ENCODE measurements at places on chromosomes 4 and X.

GRCh38 chrX:111447298-111447697 lies 35.3 kb upstream of the DCX start:
- no peak for DNase-seq

GRCh38 chr4:56671860-56672259 lies 9.2 kb downstream of the HOPX start:
- DNase-seq: no peak

DNA sequence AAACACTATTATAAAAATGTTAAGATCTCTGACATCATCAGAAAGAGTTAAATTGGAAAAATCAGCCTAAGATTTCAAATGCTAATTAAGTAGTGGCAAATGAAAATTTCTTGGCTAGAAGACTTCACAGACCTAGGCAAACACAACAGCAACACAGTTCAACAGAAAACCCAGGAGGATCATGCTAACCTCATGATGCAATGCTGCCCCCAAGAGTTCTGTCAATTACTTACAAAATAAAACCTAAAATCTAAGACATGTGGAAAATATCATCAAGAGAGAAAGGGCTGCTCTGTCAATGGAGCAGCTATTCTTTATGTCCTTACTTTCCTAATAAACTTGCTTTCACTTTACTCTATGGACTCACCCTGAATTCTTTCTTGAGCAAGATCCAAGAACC lies 21.0 kb downstream of the S100G start:
- DNase-seq: no peak

GRCh38 chr4:127403471-127404084 lies 229.2 kb upstream of the INTU start:
- DNase-seq: no peak

DNA sequence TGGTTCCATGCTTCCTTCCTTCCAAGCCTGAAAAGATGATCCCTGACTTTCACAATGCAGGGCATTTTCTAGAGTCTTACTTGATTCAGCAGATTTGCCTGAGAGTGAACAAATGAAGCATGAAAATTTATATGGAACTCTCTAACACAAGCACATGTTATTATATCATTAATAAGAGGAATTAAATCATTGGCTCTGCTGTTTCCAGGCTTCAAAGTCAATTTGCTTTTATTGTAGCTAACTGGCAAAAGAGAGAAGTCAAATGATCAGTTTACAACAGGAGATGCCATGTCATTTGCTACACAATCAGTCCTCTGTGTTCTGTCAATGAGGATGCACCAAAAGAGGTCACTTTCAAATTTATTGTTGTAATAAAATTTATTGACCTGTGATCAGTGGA lies 101.5 kb upstream of the UGT8 start:
- no peak for DNase-seq

GRCh38 chr4:26058537-26058936 lies 144.5 kb downstream of the SMIM20 start:
- DNase-seq: peak; percentile 90

DNA sequence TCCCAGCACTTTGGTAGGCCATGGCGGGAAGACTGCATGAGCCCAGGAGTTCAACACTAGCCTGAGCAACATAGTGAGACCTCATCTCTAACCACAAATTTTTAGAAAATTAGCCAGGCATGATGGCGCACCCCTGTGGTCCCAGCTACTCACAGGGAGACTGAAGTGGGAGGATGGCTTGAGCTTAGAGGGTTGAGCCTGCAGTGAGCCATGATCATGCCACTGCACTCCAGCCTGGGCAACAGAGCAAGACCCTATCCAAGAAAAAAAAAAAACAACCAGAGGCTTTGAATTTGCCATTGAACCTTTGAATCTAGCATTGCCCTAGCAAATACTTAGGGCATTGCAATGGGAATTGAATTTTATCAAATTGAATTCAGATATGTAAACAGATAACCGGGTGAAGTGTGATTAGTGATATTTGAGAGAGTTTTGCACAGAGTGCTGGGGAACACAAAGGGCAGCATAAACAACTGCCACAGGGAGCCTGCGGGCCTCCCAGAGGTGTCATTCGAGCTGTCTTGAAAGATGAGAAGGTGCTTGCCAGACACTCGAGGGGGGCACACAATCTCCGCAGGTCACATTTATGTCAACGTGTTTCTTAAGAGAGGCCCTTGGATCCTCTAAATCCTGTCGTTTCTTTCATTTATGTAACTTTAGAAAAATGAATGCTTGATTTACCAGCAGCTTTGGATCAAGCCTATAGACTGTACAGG lies 200.3 kb downstream of the AASDH start:
- no peak for DNase-seq

DNA sequence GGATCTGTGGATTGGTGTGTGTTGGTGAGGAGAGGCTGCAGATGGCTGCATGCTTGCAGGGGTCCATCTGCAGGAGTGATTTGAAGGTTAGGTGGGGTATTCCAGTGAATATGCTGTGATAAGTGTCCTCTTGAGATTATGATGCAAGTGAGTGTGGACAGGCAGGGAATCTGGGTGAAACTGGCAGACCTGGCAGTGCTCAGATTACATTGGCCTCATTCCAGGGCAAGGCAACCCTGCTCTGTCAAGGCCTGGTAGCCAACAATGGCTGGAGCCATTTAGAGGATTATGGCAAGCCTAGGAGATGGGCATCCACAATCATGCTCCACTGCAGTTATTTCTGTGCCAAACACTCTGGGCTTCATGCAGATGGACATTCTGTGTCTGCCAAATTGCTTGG lies 113.9 kb downstream of the RTL3 start:
- no peak for DNase-seq

DNA sequence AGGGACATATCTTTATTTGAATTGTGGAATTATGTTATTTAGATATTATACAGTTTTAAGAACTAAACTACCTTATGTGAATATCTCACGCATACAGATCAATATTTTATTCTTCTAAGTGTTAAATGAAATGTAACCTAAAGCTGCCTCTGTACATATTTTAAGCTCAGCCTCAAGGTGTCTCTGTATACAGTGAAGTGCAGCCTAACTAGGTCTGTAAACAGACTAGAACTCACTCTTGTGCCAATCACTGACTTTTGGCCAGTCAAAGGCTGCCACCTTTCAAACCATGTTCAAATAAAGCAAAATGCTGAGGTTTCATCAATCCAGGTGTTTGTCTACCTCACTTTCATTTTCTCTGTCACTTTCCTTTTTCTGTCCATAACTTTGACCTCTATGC lies 1074.5 kb upstream of the PRKX start:
- no peak for DNase-seq

DNA sequence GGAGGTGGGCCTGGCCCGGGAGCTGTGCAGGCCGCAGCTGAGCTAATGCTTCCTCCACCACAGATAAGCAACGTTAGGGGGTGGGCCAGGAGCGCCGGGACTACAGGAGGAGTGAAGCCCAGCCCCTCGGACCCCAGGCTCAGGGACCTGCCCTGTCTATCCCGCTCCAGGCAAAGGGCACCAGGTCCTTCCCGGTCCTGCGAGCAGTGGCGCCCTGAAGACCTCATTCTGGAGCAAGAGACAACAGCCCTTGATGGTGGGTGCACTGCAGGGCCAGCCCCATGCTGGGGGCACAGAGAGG lies 730 bp upstream of the TREX2 start:
- no peak for DNase-seq

DNA sequence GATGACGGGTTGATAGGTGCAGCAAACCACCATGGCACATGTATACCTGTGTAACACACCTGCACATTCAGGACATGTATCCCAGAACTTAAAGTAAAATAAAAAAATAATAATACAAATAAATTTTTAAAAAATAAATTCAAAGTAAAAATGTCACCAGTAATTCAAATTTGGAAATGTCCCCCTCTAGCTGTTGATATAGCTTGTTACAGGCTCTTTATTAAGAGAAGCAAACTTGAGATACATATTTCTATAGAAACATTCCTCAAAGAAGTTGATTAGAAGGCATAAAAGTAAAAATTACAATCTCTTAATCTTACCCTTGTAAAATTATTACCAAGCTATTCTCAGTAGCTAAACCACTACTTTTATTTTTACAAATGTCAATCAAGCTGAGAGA lies 1397.0 kb downstream of the FAM133A start:
- no peak for DNase-seq

GRCh38 chr4:41748571-41749475 lies at the start of gene PHOX2B:
Gene PHOX2B, minus strand, starts transcription at chr4:41748725. Its CDS starts 115 bp downstream, at chr4:41748610.
- DNase-seq: no peak

DNA sequence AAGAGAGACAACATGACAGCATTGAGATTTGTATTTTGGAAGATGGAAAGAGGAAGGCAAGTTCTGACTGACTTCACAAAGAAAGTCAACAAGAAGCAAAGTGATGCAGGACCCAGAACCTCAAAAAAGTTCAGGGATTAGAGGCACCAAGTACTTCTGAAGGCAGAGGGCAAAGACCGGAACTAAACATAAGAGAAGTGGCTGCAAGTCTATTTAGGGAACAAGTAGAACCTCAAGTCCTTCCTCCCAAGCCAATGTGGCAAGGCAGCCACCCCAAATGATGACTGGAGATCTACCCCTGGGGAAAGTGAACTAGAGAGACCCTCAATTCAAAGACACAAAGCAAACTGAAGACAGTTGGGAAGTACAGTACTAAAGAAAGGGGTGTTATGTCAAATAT lies 46.6 kb downstream of the SLC39A8 start:
- no peak for DNase-seq

GRCh38 chr4:149031399-149031798 lies 589.2 kb upstream of the NR3C2 start:
- DNase-seq: no peak

DNA sequence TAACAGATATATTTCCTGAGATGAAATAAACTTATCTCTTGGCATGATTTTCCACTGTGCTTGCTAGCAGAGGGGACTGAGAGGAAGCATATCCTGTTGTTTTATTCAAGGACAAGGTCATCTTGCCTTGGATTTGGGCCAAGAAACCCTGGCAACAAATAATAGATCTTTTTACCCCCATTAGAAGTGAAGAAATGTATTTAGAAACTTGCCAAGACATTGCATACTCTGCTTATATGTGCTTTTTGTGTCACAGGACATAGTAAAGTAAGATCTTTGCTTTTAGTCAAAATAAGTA lies 170.2 kb downstream of the RAPGEF2 start:
- no peak for DNase-seq

- no peak for DNase-seq
These were observed 542 bp downstream of the RNF150 start for GRCh38 chr4:141132709-141133145.

DNA sequence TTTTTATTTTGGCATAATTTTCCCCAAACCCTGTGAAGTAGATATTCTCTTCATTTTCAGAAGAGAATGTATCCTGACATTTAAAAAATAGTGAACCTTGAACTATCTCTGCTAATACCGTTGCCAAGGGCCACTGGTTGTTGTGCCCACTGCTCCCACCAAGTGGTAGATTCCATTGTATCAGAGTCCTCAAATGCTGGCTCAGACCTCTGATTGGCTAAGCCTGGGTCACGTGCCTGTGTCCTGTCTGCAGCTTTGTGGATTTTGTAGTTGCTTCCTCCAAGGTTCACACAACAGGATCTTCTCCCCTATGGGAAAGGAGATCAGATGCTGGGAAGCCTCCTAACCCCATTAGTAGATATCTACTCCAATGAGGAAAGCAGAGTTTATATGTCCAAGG lies 104.8 kb upstream of the CASK start:
- DNase-seq: no peak

- no peak for DNase-seq
These were observed 9.9 kb upstream of the GPM6B start for GRCh38 chrX:13826770-13827169.

GRCh38 chr4:6179362-6179761 lies 21.0 kb downstream of the JAKMIP1 start:
- DNase-seq: peak; percentile 7

DNA sequence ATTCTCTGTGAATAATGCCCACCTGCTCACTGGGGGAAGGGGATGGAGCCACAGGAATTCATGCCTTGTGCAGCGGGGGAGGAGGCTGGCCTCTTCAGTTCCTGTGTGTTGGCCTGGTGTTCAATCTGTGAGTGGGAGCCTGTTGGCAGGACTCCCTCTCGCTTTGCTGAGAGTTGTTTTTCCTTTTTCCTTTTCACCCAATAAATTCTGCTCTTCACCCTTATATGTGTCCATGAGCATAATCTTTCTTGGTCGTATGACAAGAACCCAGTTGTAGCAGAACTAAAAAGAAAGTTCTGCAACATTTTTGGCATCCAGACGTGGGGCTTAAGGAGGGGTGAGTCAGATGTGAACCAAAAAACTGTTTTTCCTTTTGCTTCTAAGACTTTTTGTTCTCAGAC lies 235.2 kb upstream of the HDX start:
- no peak for DNase-seq

GRCh38 chrX:152893980-152894610 lies 3.8 kb upstream of the ZNF185 start:
- DNase-seq: no peak

DNA sequence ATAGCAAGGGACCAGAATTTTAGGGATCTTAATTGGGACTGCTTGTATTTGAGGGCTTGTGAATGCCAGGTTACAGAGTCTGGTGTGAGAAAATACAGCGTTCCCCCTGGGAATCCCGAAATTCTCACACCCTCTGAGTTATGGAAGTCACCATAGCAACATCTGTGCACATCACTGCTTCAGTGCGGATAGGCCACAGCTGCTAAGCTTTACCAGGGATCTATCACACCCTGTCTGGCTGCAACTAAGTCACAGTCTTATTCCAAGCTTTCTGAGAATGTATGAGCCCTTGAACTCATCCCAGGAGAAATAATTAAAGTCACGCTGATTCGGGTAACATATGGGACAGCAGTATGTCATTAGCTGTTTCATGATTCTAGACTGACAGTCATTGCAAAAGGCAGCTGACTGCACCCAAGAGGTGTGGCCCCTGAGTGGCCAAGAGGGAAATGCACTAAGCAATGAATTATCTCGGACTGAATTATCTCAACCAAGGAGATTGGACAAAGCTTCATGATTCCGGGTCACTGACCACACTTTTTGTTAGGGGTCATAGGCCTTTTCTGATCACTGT lies 46.7 kb upstream of the BTC start:
- DNase-seq: no peak

DNA sequence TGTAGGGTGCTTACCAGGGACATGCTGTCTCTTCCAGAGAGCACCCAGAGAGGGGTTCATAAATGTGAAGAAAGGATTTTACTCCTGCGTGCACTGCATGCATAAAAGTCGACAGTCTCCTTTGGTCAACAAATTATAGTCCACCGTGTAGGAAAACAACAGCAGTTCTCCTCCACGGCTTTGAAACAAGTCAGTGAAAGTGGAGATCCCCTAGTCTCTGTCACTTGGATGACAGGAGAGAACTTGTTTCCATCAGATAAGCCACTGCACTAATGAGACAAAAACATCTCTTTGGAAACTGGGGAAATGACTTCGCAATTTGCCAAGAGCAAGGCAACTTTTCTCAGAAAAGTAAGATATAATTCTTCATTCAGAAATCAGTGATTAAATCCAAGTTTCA lies 9.7 kb downstream of the UNC5C start:
- DNase-seq: no peak

GRCh38 chr4:48340276-48340964 lies 909 bp upstream of the SLAIN2 start:
- DNase-seq: peak; percentile 20

DNA sequence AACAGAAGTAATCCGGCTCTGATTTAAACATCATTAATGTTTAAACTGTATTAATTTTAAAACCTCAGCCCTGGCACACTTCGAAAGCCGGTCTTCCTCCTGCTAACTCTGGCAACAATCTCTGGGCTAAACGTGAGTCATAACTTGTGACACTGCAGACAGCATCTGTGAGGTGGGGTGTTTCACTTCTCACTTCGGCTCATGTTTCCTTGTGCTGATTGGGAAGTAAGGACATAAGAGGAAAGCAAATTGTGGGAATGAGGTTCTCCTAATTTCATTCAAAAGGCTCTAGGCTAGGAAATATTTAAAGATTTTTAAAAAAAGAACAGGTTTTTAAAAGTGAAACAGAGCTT lies 139.9 kb upstream of the USP9X start:
- peak; percentile 6 for DNase-seq

Measured in pancreas (tissue), 10 donors.